Activated CD4-positive, alpha-beta T cell treated with anti-CD3 and anti-CD28 coated beads for 48 hours (primary cell): ENCODE measurements at places on chromosomes 6 and 20.

DNA sequence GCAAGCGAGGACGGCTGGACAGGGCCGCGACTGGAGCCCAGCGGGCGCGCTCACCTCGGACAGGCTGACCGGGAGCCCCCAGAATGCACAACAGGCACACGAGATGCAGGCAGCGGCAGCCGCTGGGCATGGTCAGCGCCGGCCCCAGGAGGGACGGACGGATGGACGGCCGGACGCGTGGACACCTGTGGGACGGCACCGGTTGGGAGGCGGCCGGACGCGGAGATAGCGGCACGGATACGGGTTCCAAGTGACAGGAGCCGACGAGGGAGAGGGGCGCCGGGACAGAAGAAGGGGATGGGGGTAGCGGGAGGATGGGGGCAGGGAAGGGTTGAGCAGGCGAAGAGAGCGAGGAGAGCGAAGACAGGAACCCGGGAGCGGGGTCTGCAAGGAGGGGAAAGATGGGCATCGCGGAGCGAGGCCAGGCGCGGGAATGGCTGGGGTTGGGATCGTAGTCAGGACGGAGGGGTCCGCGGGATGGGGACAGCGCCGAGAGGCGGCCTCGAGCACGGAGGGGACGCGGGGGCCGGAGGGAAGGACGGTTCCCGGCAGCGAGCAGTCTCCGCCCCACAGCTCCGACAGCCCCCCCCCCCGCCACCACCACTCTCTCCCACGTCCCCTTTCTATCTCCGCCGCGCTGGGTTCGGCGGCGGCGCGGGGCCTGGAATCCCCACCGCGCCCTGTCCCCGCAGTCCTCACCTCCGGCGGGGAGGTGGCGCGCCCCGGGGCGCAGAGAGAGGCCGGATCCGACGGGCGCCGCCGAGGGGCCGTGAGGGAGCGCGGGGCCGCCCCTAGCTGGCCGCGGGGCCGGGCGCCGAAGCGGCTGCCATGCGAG, 435 bp downstream of the DLK2 start:
- peak; percentile 34 for DNase-seq

- DNase-seq: peak; percentile 53
These were observed 1.4 kb upstream of the POU3F2 start for GRCh38 chr6:98833057-98833306.

GRCh38 chr6:43391440-43392031, 22.1 kb upstream of the ZNF318 start:
- peak; percentile 34 for DNase-seq

DNA sequence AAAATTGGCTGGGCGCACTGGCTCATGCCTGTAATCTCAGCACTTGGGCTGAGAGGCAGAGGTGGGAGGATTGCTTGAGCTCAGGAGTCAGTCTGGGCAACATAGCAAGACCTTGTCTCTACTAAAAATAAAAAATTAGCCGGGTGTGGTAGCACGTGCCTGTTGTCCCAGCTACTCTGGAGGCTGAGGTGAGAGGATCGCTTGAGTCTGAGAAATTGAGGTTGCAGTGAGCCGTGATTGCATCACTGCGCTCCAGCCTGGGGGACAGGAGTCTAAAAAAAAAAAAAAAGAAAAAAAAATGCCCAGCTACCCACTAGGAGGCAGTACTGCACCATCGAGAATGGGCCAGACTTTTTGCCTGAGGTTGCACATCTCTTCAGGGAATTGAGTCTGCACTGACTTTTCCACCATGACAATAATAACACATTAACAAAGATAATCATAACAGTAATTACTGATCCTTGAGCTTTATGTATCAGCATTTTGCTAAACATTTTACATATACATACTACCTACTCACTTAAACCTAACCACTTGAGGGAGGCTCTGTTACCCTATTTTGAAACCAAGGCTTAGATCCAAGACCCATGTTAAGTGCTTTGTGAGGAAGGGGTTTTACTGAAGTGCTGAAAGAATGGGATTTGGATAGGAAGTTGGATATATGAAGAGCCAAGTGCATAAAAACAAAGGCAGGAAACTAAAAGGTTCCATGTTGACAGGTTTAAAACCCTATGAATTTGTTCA, 21.0 kb downstream of the SRSF3 start:
- DNase-seq: peak; percentile 64

- DNase-seq: no peak
These were observed 77.0 kb downstream of the TBX18 start for GRCh38 chr6:84687431-84687830.

DNA sequence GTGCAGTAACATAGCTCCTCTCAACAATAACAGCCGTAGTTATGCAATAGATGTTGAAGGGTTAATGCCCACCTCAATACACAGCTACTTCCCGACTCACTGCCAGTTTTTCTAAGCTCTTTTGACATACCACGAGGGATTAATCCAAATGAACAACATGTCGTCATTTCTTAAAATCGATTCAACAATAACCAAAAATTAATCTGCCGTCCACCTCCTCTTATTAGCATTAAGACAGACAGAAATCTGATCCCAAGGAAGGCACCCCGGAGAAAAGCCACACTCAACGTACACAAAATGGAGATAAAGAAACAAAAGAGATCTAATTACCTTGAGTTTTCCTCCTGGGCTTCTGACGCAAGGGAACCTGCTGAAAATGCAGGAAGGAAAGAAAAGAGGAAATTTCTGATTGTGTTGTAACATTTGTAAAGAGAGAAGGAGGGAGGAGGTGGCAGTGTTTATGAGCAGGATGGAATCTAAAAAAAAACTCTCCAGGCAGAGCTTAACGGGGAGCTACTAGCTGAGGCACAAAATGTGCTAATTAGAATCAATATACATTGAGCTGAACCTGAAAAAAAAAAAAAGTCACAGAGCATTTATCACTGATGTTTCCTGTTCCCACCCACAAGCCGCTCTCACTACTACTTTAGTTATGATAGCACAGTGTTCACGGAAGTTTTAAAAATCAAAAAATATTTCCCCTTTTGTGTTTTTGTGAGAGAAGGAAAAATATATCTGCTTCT, 109.3 kb downstream of the IPCEF1 start:
- DNase-seq: peak; percentile 45

DNA sequence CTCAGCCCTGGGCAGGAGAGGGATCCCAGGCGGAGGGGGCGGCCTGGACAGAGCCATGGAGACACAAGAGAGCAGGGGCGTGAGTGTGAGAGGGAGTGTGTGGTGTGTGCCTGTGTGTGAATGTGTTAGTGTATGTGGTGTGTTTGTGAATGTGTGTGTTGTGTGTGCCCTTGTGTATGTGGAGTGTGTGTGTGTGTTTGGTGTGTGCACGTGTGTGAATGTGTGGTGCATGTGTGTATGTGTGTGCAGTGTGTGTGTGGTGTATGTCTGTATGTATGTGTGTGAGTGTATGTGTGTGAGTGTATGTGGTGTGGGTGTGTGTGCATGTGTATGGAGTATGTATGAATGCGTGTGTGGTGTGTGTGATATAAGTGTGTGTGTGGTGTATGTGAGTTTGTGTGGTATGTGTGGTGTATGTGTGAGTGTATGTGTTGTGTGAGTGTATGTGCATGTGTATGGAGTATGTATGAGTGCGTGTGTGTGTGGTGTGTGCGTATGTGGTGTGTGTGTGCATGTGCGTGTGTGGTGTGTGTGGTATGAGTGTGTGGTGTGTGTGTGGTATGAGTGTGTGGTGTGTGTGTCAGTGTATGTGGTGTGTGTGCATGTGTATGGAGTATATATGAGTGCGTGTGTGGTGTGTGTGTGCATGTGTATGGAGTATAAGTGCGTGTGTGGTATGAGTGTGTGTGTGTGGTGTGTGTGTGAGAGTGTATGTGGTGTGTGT, 175.2 kb upstream of the AFDN start:
- no peak for DNase-seq

DNA sequence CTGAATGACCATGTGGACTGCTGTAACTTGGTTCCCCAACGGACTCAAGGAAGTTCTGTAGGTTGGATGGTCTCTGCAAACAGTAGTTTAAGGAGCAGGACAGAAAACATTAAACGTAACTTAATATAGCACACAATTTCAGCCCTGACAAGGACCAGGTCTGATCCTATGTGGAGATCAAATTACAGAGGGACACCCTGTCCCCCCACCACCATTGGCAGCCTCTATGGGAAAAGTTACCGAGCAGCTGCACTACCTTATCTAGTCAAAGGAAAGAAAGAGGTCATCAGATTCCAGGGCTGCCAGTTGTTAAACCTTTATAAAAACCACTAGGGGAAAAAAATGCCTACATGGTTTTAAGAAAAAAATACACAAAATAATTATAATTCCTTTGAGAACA, 191.5 kb upstream of the RSPO3 start:
- no peak for DNase-seq

- DNase-seq: no peak
These were observed 240.3 kb upstream of the TCF21 start for GRCh38 chr6:133648581-133648980.

GRCh38 chr6:148969603-148970061, 222.8 kb downstream of the UST start:
- DNase-seq: no peak

DNA sequence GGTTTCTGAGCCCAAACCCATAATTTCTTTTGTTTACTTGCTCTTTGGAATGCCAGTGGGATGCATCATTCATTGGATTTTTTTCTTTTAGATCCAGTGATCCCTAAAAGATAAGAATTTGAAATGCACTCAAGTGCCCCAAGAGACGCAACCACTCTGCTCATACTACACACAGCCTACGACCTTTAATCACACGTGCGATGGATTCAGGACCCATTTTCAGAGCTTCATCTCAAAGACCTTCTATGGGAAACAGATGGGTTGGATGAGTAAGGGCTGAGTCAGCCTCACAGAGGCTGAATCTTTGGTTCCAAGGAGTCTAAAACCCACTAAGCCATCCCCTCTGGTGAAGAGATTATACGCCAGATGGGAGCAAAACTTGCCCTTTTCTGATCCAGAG, 265.5 kb upstream of the EXOC2 start:
- DNase-seq: no peak

- DNase-seq: no peak
These were observed 387.3 kb downstream of the CDKAL1 start for GRCh38 chr6:20921578-20921977.

DNA sequence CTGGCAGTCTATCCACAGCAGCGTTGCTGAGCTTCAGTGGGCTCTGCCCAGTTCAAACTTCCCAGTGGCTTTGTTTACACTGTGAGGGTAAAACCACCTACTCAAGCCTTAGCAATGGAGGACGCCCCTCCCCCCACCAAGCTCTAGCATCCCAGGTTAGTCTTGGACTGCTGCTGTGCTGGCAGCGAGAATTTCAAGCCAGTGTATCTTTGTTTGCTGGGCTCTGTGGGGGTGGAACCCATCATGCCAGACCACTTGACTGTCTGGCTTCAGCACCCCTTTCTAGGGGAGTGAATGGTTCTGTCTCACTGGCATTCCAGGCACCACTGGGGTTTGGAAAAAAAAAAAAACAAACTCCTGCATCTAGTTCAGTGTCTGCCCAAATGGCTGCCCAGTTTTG, 249.7 kb upstream of the SYNCRIP start:
- no peak for DNase-seq

- peak; percentile 48 for DNase-seq
These were observed 2.3 kb upstream of the HLA-DMA start for GRCh38 chr6:32954986-32955802.

- peak; percentile 80 for DNase-seq
These were observed 58.0 kb downstream of the SULF2 start for GRCh38 chr20:47727170-47727880.

- no peak for DNase-seq
These were observed 275.2 kb downstream of the GMDS start for GRCh38 chr6:1970151-1970561.

GRCh38 chr20:34717230-34718095, 13.3 kb downstream of the TP53INP2 start:
- DNase-seq: no peak

GRCh38 chr6:69719602-69720193, 77.1 kb downstream of the LMBRD1 start:
- no peak for DNase-seq
